ENCODE measurements at places on chromosomes 12 and 14.

DNA sequence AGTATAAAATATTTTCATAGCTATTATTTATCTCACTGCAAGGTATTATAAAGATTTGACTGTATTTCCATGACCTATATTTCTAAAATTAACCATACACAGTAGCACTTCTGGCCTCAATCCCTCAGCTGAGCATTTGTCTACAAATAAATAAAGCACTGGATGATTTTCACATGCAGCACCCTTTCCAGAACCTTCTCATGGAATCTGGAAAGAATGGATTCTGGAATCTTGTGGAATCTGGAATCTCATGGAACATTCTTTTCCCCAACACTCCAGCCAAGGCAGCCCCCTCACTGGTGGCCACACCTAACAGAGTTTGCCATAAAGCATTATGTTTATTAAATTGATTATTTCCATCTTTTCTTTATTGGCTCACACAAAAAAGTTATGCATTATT is 199.2 kb downstream of the MSRB3 start:
- DNase-seq = no peak

- no peak for DNase-seq
These were observed 111.1 kb upstream of the CCDC175 start for GRCh38 chr14:59687663-59688062.

DNA sequence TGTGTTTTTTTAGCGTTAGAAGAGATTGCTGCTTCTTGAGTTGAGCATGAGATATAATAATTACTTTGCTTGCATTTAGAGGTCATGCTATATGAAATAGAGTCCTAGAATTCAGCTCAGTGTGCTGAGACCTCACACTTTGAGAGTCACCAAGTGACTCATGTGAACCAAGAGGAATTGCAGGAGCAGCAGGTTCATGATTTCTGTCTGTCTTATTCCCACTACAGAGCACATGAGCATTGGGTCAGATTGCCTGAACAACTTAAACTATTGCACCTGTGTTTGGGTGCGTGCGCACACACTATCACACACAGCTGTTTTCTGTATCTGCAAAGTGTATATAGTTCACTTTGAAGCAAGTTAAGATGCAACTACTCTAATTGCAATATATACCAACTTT is 109.3 kb downstream of the FGD4 start:
- DNase-seq = no peak

- no peak for DNase-seq
These were observed 68.3 kb upstream of the TBPL2 start for GRCh38 chr14:55508676-55509075.

DNA sequence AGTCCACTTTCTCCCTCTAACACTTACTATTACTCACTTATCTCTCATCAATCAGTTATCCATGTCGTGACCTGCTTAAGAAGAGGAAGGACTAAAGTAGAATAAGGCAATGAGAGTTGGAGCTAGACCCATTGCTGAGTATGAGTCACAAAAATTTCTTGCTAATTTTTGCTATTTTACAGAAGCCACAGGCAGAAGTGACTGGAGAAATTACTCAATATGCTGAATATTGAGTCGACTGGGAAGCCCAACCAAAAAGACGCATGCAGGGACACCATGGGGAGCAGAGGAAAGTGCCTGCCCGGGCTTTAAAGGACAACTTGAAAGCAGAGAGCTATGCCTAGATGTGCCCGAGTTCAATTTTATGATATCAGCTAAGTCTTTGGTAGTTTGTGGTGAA is 115.4 kb upstream of the FOXG1 start:
- DNase-seq = no peak

- no peak for DNase-seq
These were observed 3.6 kb downstream of the AKAP6 start for GRCh38 chr14:32332415-32333316.

- DNase-seq = no peak
These were observed 135.8 kb downstream of the SLC8A3 start for GRCh38 chr14:70052990-70053389.

DNA sequence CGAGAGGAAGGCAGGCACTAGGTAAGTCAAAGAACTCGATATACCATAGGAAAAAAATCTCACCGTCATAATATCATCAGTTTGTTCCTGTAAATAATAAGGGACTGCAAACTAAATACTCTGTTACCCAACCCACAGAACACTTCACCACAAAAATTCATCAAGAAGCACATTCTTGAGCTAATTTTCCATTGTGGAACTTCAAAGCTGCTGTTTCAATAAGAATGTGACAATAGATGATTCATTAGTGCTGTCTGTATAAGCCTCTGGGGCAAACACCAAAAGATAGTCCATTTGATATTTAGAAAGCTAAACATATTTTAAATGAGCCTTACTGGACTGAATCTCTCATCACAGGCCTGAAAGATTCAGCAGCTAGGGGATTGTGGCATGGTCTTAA is 219.4 kb downstream of the KSR2 start:
- no peak for DNase-seq

DNA sequence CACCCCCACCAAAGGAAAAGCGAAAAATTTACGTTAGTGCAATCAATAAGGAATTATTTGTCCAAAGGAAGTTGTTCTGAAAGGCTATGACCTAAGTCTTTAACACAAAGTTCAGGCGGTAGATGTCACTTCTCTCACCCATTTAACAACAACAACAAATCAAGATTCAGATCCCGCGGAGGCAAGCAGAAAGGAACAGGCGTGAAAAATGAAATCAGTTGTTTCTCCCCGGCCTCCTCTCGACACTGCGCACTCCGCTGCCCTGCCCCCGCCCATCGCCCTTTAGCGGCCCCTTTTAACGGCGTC is 1.4 kb downstream of the DENND5B start:
- DNase-seq = no peak

- DNase-seq = no peak
These were observed 77.4 kb downstream of the SCARB1 start for GRCh38 chr12:124786061-124786964.

- DNase-seq = no peak
These were observed 357.2 kb downstream of the BMP4 start for GRCh38 chr14:53599221-53599945.

GRCh38 chr14:95260537-95261361 is 59.0 kb downstream of the CLMN start:
- peak; percentile 57 for DNase-seq

DNA sequence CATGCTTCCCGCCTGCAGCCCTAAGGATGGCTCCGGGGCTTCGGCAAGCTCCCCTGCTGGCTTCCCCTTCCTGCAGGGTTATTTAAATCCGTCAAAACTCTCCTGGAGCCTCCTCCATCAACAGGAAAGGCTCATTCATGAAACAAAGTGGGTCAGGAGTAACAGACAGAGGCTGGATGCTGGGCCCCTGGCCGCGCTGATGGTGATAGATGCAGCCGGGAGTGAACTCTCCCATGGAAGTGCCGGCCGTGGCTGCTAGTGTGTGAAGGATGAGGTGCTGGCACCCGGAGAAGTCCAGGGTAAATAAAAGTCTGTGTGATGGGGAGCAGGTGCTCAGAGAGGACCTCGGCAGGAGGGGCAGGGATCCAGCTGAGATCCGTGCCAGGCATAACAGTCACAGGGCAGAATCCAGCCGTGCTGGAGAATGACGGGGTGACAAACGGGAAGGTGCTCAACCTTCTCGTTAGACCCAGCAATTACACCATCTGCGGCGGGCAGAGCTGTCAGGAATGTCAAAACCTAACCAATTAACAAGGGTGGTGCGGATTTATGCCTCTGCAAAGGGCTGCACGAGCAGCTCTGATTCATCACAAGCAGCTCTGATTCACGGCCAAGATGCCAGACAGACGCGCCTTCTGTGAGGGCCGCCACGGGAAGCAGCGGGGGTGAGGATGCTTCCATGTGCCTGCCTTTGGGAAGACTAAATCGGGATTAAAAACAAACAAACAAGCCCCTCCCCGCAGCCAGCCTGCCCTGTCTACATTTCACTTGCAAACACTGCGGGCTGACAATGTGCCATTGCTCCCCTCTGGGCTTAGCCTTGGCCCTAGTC is 55.6 kb downstream of the SYNE3 start:
- DNase-seq = no peak

DNA sequence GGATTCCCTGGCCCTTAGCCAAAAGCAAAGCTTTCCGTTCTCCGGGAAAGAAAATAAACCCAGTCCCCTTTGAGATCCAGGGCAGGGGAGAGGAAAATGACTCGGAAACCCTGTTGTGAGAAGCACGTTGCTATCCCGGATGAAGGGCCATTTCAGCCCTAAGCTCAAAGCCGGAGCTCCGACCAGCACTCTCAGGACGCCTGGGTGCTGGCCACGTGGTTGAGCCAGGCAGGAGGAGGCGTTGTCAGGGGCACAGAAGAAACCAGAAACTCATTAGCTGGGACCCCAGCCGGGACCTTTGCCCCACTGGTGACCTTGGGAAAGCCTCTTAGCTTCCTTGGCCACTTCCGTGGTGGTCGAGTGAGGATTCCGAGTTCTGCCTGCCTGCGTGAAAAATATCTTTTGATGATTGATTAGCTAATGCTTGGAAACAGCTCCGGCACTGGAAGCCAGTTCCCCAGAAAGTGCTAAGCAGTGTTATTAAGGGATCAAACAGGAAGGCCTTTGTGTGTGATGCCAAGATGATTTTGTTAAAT is 57.6 kb upstream of the FZD10 start:
- no peak for DNase-seq

DNA sequence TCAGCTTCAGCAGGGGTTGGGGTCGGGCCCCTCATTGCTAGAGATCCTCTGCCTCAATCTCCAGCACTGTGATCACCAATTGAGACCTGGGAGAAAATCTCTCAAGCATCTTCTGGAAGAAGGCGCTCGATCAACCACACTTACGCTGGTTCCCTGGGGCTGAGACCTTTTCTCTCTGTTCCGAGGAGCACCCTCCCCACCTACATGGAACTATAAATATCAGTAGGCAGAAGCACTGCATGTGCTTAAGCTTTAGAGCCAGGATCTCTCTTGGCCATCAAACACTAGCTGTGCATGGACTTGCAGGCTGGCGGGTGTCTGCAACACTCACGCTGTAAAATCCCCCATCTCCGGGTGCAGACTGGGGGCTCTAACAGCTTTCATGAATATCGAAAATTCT is 38.2 kb upstream of the KCNA1 start:
- DNase-seq = no peak

DNA sequence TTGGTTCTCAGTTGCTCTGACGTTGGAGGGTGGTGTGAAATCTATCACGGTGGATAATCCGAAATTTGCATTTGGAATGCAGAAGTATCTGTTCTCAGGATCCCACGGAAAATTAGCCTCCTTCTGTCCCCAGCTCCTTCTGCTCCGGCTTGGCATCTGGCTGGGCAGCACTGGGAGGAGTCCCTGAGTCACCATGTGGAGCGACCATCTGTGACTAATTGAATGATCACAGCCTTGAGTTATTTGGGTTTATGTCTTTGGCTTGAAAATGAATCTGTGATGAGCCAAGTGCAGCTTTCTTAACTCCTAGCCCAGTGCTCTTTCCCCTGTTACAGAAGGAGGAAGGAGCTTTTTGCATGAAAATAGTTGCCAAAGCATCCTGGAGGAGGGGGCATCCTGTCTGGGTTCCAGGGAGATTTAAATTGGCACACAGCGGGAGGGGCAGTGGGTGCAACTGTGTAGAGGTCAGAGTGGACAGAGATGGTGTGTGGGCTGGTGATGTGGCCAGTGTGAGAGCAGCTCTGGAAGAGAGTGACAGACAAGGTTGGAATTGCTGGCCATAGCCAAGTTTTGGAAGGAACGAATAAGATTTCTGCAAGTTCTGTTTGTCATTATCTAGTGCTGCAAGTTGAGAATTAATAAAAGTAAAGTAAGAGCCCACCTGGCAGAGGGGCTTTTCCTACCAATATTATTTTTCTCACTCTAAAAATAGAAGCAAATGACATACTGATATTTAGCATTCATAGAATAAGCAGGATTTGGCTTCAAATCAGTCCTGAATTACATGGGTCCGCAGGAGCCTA is 74.4 kb downstream of the SLC24A4 start:
- no peak for DNase-seq

DNA sequence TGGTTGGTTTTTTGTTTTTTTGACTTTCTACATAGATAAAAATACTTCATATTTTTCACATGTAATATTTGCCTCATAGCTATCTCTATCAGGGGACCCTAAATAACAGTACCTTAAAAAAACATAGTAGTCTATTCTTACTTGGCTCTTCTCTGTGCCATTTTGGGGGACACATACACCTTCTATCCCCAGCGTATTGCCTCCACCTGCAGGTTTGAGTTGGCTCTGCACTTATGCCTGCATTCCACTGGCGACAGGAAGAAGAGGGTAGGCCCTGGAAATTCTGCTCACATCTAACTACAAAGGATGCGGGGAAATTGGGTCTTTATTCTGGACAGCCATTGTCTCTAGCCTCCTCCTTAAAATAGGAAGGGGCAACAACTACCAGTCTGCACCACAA is 13.8 kb upstream of the IFI27L2 start:
- no peak for DNase-seq

DNA sequence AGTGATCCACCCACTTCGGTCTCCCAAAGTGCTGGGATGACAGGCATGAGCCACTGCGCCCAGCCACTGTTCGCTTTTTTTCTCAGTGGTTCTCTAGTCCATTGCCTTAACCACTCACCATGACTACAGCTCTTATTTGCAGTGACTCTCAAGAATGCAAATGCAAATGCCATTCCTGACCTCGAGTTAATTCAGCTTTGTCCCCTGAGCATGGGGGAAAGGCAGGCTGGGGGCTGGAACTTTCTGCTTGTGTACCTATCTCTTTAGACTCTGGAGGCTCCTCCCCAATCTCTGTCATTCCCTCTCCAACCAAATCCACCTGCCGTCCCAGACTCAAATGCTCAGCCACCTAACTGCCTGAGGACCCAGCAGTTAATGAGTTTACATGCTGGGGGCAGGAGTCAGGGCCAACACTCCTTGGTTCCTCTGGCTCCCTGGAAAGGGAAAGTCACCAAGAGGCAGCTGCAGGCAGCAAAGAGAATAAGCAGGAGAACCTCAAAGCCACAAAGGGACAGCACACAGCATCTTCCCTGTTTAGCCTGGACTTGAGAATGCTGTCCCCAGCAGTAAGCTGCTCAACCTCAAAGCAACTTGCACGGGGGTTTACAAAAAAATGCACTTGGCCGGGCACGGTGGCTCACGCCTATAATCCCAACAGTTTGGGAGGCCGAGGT is 5.3 kb upstream of the HNF1A start:
- DNase-seq = no peak

DNA sequence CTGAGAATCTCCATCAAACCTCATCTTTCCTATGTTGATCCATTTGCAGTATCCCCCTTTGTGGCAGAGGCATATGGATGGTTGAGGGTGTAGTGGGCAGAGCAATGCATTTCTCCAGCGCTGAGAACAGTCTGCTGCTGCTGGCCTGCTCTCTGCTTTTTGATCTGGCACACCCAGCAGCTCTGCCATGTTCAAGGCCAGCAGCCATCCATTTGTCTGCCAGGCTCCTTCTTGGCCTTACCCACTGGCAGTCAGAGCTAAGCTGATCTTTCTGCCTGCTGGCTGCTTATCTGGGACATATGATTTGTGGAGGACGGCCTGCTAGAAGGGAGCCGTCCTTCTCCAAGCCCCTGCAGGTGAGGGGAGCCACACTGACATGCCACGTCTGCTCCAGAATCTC is 17.0 kb downstream of the NPC2 start:
- DNase-seq = no peak
